Right lobe of liver (tissue), 6 donors: ENCODE measurements at places on chromosomes 16 and 17.
A peak's percentile ranks its signal among the peaks of the same experiment; 100 is the strongest.

GRCh38 chr17:47615766-47616424 is 33.8 kb upstream of the KPNB1 start:
- DNase-seq: no peak

DNA sequence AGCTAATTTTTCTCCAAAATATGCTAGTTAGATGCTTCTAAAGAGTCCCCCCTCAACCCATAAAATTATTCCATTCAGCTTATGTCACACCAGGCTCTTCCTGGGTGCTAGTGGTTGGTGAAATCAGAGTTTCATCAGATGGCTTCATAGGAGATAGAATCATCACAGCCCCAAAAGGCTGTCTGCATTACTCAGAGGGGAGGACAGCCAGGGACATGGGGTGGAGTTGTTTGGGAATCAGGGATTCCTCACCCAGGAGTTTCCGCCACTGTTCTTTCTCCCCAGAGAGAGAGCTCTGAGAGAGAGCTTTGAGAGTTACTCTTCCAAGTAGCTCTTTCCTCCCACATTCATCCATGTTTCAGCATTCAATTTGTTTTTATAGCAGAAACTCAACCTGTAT is 288 bp upstream of the KRT34 start:
- no peak for DNase-seq

- no peak for DNase-seq
Observed at GRCh38 chr17:64331366-64331765, 59.3 kb downstream of the PECAM1 start.

DNA sequence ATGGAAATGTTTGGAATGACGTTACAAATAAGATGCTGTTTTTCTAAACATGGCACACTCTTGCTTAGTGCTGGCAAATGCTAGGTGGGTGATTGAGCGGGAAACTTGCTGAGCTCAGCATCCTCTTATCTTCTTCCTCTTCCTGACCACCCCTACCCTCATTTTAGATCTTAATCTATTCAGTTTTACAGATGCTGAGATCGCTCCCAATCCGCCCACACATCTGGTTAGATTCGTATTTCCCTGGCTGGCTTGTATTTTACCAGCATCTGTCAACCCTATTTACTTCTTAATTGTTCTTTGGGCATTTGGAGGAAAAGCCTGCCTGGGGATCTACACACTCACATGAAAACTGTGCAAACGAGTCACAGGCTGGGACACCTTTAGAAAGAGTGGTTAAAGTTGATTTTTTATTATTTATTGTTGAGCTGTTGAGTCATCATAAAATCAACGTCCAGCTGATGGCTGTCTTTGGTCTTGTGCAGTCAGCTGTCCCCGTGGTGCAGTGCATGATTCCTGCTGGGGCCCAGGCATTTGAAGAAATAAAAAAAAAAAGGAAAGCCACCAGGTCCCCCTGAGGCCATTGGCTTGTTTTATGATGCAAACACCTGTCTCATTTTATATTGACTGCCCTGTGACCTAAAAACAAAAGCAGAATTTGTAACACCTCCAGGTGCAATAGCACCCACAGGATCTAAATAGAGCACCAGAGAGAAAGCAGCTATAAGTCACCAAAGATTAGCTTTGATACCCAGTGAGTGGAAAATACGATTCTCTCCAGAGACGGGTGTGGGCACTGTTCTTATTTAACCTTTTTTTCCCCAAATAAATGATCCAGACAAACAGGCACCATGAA is 258.6 kb downstream of the HS3ST3B1 start:
- no peak for DNase-seq

DNA sequence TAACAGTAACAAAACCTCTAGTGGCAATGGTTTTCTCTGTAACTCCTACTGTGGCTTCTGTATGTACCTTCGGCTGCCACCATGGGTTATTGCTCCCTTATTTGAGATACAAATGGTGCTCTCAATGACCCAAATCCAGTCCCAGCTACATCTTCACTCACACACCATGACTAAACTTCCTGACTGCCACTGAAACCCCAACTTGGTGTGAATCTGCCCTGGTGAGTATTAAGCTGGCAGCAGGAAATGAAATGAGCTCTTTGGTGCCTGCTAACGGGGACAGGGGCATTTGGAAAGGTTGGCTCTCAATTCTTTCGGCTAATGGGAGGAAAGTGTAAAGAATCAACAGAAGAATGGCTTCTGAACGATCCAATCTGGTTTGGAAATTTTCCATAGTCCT is 7.5 kb upstream of the SLC35B1 start:
- DNase-seq: no peak

DNA sequence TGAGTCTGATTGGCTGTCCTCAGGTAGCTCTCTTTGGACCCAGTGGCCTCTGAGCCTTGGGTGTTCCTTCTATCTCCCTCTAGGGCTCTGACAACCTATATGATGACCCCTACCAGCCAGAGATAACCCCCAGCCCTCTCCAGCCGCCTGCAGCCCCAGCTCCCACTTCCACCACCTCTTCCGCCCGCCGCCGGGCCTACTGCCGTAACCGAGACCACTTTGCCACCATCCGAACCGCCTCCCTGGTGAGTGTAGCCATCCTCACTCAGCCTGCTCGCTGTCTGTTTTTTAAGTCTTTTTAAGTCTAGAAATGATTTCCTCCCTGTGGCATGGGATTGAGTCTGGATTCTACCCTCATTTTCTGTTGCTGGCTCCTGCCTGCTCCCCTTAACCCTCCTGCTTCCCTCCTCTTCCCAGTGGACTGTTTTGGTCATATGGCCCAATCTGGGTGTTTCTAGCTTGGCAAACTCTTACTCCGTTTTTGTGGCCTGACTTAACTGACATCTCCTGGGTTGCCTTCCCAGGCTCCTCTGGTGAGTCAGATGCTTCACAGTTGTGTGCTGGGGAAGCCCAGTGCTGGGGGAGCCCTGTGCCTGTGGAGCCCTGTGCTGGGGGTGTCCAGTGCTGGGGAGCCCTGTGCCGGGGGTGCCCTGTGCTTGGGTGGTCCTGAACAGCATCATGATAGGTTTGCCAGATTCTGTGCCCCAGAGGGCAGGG is 9.9 kb downstream of the TAOK2 start:
- no peak for DNase-seq

- DNase-seq: no peak
Observed at GRCh38 chr16:48970216-48970615, 311.4 kb downstream of the CBLN1 start.

DNA sequence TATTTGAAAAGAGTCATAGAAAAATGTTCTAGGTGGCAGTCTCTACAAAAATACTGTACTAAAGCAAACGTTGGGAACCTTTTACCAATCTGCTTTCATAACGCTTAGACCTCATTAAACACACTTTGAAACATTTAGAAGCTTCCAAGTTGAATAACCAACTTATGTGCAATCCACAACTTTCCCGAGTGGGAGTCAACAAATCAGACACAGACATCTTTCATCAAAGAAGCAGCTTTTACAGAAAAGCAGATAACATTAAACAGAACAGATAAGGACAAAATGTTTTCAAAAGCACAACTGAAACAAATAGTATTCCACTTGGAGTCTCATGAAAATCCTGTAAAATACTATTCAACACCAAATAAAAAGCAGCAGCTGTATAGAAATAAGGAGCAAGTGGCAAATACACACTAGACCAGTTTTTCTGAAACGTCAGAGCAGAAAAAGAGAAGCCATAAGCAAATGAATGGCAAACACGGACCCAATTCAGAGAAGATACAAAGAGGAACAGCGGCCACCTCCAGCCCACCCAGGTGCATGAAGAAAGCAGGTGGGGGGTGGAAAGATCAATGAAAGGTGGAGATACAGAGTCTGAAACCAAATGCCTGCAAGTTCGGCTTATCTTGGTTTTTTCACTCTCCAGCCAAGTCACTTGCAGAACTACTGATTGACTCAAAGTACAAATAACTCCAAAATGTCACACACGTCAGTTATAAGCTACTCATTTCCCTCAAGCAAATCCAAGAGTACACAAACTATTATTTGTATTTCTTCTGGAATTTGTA is 18.4 kb upstream of the FBF1 start:
- DNase-seq: no peak

DNA sequence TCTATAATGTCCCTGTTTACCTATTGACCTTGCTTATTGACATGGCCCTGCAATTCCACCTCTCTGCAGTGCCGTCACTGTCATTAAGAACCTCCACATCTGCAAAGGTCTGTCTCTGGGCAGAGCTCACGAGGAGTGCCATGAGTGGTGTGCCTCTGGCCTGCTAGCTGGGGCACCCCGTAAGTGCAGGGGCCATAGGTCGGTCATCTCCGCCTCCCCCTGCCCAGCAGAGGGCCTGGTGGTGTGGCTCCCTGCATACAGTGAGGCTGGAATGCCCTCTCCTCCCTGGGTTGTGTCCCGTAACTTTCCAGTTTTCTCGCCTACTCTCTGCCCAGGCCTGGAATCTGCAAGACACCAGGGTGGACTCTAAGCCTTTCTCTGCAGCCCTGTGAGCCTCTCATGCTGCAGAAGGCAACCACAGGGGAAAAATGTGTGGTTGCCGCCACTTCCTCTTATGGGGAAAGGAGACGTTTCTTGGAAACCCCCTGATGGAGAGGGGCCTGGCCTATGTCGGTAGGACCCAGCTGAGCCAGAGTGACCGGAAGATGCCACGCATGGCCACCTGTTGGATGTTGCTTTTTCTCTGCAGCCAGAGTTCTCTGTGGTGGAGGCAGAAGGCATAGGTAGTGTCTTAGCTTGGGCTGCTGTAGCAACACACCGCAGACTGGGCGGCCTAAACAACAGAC is 2.7 kb upstream of the SNX20 start:
- no peak for DNase-seq

- DNase-seq: no peak
Observed at GRCh38 chr16:56137269-56137668, 54.0 kb upstream of the GNAO1 start.

GRCh38 chr17:81252326-81252986 is 13.3 kb downstream of the NDUFAF8 start:
- no peak for DNase-seq

DNA sequence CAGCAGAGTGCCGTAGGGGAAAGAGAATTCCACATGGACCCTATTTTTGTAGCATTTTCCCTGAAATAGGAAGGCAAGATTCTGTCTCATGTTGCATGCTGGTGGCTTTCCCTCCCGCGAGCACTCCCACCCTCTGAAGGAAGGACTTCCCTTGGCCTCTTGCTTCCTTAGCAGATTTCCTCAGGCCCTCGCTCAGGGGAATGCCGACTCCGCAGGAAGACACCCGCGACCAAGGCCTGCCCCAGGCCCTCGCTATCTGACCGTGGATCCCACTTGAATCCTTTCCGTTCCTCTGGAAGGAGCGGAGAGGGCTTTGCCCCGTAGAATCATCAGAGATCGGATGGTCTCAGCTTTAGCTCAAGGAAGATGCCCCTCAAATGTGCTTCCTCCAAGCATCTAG is 179.4 kb upstream of the FOXF1 start:
- DNase-seq: no peak

- DNase-seq: no peak
Observed at GRCh38 chr17:16994631-16995030, 22.7 kb upstream of the TNFRSF13B start.

DNA sequence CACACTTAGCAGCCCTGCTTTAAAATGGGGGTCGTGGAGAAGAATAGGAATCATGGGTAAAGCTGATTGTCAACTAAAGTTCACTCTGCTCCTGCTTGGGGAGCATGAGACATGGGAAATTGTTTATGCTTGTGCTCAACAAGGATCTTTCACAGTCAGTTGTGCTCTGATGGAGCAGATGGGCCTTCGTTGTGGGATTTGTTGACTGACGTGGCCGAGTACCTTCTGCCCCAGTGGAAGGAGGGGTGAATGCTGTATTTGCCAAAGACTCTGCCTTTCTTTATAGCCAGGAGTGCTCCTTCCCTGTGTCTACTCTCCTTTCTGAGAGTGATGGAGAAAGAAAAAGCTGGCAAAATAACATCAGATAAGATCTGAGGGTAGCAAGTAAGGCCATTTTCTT is 11.4 kb downstream of the ARSG start:
- DNase-seq: no peak

DNA sequence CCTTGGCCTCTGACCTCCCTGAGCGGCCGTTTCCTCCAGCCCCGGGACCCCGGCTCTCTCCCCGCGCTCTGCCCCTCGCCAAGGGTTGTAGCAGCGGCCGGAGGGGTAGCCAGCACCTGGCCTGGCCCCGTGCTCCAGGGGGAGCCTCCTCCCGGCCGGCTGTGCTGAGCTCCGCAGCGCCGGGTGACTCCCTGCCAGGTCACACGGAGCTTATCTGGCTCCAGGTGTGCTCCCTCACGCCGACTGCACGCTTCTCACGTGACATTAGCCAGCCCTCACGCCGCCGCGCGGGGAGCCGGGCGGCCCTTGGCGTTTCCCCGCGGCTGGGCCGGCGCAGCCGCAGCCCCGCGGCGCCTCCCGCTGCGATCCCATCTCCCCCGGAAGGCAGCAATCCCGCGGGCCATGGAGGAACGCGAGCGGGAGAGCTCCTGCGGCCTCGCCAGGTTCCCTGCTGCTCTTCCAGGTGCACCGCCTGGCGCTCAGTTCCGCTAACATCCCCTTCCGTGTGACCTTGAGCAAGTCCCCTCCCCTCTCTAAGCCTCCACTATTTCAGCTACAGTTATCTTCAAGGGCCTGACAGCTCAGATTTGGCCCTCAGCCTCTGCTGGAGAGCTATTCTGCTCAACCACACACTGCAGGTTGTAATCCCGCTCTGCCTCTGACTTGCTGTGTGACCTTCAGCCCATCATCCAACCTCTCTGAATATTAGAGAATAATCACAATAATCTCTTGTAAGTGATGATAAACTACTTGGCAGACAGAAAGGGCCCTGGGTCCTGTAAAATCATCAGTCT is 3.4 kb downstream of the MYO18A start:
- peak; percentile 93 for DNase-seq

DNA sequence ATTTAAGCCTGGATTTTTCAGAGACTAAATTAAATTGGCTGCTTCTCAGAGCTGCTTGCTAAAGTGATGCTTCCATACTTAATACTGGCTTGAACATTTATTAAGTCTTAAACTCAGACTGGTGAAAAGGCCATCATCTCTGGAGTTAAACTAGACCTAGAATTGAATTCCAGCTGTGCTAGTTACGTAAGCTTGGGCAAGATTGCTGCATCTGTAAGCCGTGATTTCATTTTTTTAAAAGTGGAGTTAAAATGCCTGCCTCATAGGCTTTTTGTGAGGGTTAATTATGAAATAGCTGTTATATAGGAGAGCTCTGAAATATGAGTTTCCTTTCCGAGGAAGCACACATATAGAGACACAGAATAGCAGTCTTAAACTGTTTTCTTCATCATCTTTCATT is 84.7 kb downstream of the VAT1L start:
- no peak for DNase-seq

DNA sequence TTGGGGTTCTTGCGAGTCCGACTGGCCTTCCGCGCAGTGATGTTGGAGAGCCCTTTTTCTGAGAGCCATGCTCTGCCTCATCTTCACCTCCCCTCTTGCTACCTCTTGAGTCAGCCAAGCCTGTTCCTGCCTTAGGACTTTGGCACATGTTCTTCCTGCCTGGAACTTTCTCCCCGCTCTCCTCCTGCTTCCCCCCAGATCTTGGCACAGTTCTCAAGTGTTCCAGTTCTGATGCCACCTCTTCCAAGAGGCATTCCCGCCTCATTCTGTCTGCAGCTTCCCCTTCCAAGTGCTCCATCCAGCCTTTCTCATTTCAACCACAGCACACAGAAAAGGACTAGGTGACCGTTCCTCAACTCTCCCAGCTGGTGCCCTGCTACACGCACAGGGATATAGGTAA is 7.7 kb downstream of the AKAP1 start:
- DNase-seq: no peak
